GM13976 (cell line): ENCODE measurements at places on chromosomes 12 and 14.

- no peak for DNase-seq
Measured at GRCh38 chr12:117444781-117445180, 83.4 kb upstream of the NOS1 start.

GRCh38 chr12:124507188-124508109 lies 60.0 kb downstream of the NCOR2 start:
- DNase-seq = no peak

DNA sequence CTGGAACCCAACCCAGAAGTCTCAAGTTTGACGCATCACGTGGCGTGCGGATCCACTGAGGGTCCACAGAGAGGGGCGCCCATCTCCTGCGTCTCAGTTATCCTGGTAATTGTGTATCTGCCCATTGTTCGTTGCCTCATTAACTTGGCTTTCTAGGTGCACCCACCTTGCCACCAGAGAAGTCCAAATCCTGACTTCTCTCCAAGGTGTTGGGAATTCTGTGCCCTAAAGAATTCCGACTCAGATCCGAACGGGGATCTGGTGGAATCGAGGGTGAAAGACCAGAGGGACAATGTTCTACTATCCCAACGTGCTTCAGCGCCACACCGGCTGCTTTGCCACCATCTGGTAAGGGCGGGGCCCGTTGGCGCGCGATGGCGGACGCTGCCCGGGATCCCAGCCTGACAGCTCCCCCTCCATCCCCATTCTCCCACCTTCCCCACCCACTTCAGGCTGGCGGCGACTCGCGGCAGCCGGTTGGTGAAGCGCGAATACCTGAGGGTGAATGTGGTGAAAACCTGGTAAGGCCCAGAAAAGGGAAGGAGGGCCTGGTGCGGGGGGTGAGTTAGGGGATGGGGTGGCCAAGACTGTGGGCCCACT lies 481 bp downstream of the REC8 start:
- no peak for DNase-seq

- no peak for DNase-seq
Measured at GRCh38 chr14:51593397-51593796, 58.3 kb upstream of the FRMD6 start.

GRCh38 chr12:38601949-38602348 lies 285.4 kb downstream of the ALG10B start:
- no peak for DNase-seq

- DNase-seq = no peak
Measured at GRCh38 chr12:4303750-4304149, 17.3 kb upstream of the TIGAR start.

DNA sequence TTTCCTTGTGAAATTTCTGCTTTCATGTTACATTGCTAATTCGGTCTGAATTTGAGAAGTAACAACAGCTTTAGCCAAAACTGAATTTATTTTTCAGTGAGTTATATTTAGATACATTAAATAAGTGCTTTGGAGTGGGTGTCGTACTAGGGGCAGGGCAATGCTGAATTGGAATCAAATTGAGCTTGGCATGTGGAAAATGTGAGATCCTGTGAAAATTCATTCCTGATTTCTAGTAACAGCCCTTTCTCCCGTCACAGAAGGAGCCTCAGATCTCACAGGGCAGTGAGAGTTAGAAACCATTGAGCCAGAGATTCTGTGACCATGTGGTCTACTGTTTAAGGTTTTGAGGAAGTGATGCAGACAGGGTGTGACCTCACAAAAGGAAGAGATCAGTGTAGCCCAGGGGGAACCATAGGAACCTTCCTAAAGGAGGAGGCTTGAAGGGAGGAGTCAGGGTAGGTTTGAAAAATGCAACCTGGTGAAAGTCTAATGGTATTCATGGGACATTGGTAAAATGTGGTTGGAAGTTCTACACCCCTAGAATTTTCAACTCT lies 1136.8 kb downstream of the AACS start:
- DNase-seq = no peak

DNA sequence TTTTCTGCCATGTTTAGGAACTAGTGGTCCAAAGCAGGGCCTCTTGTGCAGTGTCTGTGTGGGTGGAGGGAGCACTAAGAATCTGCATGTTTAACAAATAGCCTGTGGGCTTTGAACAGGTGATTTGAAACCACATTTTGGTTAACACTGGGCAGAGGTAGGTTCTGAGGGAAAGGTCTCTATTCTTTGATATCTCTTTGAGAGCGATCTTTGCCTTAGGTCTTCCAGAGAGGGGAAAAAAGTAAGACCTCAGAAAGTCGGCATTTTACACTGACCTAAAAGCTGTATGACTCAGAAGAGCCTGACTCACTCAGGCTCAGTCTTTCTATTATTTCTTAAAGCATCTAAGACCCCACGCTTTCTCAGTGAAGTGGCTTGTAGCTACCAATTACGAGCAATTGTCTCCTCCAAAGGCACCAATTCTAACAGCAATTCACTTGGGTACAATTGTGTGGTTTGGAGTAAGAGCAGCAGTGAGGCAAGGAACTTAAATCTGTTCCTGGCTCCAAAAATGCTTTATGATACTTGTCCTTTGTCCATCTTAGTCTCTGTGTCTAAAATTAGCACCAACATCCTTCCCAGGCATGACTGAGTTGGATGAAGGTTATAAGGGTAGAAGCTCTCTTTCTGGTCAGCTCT lies 8.8 kb downstream of the EIF2B2 start:
- no peak for DNase-seq

DNA sequence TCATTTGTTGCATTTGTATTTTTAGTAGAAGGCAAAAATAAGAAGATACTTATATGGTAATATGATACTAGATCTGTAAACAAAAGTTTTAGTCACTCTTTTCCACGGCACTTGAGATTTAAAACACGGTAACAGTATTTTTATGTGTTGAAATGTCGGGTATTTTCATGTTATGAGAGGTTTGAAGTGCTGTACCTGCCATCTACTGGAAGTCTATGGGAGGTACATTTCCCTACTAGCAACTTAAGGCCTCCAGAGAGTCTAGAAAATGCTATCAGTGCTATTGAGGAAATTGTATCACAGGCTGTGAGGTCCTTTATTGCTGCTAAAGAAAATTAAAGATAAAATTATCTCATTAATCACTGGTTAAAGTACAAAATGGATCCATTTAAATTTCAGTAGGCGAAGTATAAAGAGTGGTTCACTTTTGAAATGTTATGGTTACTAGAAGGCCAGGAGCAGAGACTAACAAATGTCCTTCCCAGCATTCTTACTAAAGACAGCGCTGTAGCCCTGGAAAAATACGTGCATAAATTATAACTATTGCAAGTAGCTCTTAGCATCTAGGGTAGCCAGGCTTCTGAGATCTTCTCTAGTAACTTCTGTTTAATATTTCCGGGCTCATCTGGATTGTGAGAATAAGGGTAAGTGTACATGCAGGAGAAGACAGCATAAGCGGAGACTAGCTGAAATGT lies 77.6 kb upstream of the PRKD1 start:
- peak; percentile 29 for DNase-seq

GRCh38 chr12:117408161-117408791 lies 46.9 kb upstream of the NOS1 start:
- no peak for DNase-seq

DNA sequence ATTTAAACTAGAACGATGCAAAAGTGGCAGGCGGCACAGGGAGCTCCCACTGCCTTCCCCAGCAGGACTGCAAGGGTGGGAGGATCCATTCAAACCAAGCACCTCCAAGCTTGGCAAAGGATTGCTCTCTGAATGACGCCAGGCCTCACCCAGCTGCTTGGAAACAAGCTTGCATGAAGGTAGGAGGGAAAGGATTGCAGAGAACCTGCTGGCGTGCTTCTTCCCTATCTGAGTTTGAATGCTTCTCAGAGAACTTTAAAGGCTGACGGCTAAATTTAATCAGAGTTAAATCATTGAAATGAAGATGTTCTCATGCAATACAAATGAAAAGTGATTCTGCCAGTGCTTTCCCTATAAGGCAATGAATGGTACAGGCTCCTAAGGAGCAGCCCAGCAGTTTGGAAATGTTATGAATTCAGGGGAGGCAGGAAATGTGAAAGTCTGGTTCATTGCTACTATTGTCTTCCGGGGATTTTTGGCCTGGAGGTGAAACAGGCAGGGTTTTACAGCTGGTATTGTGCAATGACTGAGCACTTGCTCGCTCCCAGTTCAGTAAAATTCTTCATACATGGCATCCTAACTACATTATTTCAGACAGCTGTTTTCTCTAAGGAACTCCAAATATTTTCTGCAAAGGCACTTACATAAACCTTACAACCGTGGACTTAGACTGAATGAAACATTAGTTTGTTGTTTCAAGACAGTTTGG lies 31.9 kb upstream of the DUSP6 start:
- no peak for DNase-seq

GRCh38 chr12:122803937-122804336 lies 29.6 kb downstream of the CCDC62 start:
- DNase-seq = no peak

GRCh38 chr12:117255386-117255785 lies 65.1 kb upstream of the FBXO21 start:
- no peak for DNase-seq

GRCh38 chr12:47814539-47815170 lies 5.0 kb downstream of the HDAC7 start:
- no peak for DNase-seq

- DNase-seq = no peak
Measured at GRCh38 chr12:53729644-53730043, 2.4 kb upstream of the CALCOCO1 start.
